ENCODE measurements at places on chromosomes 2 and 18.
A peak's percentile ranks its signal among the peaks of the same experiment; 100 is the strongest.

DNA sequence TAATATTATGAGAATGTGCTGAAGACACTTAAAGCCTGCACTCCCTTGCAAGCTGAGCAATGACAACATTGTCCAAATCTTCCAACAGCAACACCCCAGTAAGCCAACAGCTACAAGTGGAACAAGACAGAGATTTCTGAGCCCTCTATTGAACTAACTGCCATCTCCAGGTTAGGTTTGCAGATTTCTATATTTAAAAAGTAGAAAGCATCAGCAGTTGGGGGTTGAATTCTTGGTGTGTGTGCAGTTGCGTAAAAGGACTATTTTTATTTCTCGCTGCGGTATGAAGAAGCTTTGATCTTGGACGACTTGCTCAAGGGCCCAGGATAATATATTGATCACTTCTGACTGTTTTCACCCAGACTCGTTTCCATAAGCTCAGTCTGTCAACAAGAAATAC, 106.2 kb upstream of the ZFP36L2 start:
- DNase-seq: no peak

DNA sequence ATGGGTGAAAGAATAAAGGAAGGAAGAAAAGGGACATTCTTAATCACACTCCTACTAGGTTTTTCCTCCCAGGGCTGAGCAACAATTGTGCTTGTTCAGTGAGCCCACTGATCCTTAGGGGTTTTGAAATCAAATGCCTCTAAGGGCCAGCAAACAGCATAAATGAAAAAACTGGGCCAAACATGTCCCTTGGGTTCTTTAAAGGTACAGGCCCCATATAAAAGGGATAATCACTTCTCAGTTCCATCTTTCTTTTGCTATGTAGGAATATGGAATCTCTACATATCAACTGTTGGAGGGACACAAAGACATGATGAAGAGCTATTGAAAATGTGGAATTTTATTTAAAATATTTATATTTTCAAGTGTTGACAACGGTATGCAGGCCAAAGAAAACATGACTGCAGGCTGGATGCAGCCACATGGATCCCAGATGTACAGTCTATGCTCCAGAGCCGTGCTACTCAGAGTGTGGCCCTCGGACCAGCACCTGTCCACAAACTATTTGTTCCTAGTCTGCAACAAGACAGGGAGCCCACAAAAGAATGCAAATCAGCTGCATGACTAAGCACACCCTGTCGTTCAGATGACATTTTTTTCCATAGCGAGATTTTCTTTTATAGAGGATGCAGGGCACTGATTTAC, 110.0 kb downstream of the CDH20 start:
- no peak for DNase-seq

DNA sequence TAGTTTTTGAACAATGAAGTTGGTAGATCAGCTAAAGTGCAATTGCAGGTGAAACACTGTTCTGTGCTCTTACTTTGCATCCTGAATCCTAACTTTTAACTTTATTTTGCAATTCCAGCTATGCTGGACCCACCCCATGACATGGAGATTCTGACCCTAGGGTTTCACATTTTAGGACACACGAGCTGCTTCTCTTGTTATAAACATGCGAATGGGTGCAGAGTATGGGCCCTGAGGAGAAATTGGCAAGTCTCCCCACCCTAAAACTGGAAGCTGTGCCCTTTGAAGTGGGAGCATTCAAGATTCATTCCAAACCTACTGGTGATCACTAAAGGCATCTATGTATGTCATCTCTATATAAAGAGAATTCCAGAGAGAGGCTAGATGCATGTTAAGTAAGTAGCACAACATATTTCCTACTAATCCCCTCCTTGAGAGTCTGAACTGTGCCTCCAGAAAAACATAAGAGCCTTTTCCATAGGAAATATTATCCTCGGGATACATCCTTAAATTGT, 794.3 kb upstream of the ZEB2 start:
- DNase-seq: no peak

DNA sequence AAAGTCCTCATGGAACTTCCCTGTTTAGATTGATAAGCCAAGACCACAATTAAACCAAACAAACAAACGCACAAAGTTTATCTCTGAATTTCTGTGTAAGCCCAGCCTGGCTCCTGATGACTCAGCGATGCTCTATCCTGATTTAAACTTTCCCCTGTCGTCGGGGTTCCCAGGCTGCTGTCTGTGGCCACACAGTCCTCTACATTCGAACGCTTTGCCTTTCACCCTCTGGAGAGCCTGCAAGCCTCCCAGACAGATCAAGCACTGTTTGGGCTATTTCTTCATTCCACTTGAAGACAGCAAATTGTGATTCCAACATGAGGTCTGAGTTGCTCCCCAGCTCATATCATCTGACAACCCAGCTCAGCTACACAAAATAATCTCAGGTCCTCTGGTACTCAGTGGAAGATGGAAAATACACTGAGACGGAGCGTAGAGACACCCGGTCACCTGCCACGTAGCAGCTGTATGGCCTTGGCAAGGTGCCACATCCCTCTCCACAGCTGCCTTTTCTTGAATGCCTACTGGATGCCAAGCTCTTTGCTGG, 51.2 kb downstream of the CYRIA start:
- no peak for DNase-seq

DNA sequence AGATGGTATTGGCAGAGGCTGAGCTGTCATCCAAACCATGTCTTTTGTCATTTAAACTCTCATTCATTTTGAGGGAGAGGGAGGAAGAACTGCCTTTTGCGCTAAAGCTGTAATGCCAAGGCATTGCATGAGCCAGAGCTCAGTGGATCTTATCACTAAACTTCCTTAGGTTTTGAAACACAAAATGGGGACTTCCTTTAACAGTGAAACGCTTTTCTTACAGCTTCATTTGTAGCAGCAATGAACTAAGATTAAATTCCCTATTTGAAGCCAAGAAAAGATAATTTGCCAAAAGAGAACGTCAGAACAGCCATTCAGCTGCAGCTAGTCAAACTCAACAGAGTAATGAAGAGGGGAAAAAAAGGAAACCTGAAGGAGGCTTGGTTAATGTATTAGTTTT, 143.5 kb upstream of the MMADHC start:
- DNase-seq: no peak

DNA sequence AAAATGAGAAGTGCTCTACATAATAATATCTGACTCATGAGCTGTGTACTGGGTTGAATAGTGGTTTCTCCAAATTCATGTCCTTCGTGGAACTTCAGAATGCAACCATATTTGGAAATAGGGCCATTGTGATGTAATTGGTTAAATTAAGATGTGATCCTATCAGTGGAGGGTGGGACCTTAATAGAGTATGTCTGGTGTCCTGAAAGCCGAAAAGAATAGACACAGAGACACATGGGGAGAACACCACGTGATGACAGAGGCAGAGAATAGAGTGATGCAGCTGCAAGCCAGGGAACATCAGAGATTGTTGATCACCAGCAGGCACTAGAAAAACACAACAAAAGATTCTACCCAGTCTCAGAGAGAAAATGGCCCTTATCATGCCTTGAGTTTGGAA, 310.1 kb downstream of the EXOC6B start:
- DNase-seq: no peak

DNA sequence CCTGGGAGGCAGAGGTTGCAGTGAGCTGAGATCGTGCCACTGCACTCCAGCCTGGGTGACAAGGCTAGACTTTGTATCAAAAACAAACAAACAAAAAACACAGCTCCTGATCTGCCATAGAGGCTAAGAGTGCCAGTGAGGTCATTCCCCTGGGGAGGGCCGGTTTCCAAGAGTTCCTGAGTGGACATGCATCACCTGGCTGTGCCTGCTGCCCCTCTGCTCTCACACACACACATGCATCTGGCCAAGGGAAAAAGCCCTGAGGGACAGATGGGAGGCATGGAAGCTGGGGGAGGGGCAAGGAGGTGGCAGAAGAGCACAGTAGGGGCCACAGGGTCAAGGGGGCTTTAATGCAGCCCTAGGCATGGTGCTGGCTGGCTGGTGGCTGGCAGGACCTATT, 60.4 kb downstream of the ZBTB7C start:
- DNase-seq: peak; percentile 62

GRCh38 chr18:8813611-8814010, 108.3 kb downstream of the MTCL1 start:
- DNase-seq: no peak

DNA sequence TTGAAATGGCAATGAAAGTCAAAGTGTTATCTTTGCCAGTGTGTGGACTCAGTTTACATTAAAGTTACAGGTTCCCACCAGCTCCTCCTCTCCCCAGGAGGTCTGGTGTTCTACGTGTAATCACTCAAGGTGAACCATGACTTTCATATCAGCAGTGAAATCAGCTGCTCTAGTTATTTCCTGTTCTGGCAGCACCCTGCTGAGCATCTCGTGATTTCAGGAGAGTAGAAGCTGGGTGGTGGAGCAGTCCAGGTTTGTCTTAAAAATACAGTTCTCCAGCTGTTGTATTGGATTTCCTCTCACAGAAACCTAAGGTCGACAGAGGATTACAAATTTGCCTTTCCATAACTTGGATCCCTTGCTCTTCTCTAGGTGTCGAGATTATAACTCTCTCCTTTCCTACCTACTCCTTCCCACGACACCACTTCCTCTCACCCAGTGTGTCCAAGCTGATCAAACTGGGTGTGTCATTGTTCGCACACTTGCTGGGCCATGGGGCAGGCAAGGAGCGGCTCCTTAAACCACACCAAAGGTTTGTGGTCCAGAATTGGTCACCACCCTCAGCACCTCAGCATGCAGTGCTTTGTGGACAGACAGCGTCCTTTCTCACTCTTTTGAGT, 13.0 kb upstream of the ARHGAP25 start:
- no peak for DNase-seq

GRCh38 chr2:86793752-86794151, 3.0 kb upstream of the CD8A start:
- DNase-seq: no peak

DNA sequence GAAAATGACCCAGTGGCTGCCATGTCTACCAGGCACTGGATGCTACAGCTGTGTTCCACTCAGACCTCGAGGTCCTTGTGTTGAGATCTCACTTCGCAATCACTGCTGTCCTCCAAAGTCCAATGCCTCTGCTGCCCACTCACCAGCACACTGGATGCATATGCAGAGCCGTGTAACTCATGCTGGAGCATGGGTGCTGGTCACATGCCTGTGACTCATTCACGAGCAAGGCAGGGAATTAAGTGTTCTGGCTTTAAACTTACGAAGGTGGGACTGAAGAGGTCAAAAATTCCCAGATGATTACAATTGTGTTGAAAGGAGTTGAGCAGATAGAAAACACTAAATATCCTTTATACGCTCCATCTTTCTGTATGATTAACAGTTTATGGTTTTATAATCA, 417.5 kb downstream of the NUP35 start:
- no peak for DNase-seq

GRCh38 chr2:2838548-2838845, 507.4 kb upstream of the MYT1L start:
- DNase-seq: no peak

DNA sequence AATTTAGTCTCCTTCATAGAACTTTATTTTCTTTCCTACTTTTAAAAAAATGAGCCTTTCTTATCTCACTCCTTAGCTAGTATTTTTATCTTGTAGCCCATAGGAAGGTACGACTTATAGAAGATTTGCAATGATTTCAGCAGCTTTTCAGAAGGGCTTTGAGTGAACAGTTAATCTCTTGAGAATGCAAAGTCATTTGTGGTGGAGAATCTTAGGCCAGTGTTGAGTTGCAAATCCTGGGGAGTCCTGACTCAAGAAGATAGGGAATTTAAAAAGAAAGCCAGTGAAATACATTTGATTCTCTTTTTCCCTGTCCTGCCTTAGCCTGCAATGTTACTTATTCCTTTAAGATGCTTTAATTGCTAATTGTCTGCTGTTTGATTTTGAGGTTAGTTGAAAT, 33.6 kb downstream of the LYPD6 start:
- no peak for DNase-seq

DNA sequence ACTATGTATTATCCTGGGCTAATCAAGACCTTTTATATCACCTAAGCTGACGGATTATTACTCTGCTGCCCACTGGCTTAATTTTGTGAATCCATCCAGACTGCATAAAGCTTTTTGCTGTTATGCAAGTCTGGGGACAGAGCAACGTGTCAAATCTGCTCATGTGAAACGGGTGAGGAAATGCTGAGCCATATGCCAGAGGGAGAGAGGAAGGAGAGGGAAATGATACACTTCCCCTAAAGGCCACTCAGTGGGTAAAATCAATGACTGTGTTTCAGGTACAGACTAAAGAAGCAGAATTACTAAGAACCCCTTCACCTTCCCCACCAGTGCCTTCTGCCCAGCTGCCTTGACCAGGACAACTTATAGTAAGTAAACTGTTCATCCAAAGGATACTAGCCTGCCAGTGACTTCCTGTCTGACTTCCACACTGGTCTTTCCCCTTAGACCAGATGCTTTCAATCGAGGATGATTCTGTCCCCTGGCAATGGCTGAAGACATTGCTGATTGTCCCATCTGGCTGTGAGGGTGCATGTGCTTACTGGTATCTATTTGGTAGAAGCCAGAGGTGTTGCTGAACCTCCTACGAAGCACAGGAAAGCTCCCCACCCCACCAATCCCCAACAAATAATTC, 43.0 kb downstream of the STAT1 start:
- DNase-seq: no peak

DNA sequence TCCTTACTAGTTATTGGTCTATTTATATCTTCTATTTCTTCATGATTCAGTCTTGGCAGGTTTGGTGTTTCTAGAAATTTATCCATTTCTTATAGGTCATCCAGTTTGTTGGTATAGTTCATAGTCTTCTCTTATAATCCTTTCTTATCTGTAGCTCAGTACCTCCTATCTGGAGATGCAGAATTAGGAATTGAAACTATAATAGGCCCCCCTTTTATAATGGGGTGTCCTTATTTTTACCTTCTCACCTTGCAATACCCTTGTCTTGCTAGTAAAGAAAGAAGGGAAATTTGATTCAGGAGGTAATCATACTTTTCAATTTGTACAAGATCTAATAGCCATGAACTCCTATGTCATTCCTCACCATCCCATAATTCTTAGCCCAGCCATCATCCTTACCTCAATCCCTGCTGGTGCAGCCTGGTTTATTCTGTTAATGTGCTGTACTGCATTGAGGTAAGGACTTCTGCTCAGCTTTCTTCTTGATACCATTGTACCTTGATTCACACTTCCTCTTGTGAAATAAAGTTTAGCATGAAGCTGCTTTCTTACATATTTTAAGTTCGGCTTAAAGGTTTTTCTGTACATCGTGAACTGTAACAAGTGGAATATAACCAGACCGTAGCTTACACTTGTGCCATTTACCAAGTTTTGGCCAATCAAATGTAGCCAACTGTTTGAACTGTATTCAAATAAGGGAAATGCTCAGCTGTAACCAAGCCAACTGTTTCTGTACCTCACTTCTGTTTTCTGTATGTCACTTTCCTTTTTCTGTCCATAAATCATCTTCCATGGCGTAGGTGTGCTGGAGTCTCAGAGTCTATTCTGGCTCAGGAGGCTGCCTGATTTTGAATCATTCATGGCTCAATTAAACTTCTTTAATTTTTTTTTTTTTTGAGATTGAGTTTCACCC, 40.1 kb upstream of the PTH2R start:
- DNase-seq: no peak

DNA sequence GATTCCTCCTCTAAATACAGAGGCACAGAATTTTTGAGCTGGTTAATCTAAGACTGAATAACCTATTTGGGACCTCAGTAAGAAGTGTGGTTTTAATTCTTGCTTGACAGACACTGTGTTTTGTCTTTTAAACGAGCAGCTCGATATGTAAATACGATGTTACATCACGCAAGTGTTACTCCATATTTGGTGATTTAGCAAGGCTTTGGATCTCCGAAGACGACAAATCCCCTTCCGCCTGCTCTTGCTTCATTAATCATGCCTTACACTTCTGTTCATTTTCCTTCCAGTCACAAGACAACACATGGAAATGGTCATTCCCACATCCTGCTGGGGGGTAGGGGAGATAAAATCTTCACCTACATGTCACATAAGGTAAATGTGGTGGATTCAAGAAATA, 9.4 kb downstream of the BCL11A start:
- no peak for DNase-seq

Data from NCI-H774 (cell line).